NCI-H1436 (cell line): ENCODE measurements at places on chromosomes 7 and 10.

- DNase-seq: no peak
These were observed 135.0 kb upstream of the PDLIM1 start for GRCh38 chr10:95425592-95426465.

- DNase-seq: no peak
These were observed 63.3 kb upstream of the CHST15 start for GRCh38 chr10:124156524-124157260.

GRCh38 chr10:74953214-74953613 is 126.8 kb downstream of the KAT6B start:
- DNase-seq: no peak

DNA sequence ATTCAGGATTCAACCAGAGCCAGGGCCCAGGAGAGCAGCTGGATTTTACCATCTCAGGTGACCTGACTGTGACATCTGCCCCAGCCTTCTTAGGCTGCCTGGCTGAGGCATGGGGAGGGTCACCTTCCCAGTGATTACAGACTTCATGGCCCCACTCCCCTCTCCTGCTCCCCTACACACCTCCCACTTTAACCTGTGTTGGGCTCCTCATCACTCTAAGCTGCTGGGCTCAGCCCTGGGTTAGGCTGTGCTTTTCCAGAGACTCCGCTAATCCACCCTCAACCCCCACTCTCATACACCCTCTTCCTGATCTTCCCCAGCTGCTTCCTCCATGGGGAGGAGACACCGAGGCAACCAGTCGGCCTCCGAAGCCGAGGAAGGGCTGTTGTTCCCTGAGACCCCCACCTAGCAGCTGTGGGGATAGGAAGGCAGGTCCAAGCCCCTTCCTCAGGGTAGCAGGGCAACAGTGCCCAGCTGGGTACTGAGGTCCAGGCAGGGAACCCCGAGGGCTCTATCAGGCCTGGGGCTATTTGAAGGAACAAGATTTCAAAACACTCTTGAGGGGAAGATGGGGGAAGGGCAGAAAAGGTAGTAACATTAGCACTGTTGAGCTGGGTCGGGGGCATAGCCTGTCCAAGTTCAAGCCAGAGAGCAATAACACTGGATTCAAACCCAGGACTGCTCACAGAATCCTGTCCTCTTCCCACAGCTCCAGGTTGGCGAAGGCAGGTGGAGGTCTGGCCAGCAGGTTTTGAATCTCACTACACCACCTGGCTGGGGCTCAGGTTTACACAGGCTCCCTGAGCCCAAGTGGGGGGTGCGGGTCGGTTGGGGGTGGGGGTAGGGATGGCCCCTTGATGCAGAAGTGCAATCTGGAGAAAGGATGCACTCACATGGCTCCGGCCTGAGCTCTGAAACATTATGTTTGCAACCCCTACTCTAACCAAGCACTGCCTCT is 1.8 kb downstream of the IMPDH1 start:
- DNase-seq: no peak

DNA sequence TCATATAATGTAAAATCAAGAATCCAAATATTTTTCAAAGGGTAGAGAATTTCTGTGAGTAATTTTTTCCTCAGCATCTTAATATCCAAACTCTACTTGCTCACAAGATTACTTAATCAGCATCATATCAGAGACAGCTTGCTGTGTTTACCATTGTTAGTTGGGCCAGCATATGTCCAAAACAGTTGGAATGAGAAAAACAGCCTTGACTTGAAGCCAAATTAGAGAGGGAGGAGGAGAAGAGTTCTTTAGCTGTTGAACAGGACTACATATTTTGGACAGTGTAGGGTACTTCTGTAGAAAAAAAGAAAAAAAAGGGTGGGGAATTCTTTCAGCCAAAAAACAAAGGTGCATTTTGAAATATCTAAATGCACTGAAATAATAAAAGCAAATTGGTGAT is 69.8 kb downstream of the HDAC9 start:
- DNase-seq: no peak

GRCh38 chr7:32251659-32252058 is 181.5 kb upstream of the PDE1C start:
- no peak for DNase-seq

DNA sequence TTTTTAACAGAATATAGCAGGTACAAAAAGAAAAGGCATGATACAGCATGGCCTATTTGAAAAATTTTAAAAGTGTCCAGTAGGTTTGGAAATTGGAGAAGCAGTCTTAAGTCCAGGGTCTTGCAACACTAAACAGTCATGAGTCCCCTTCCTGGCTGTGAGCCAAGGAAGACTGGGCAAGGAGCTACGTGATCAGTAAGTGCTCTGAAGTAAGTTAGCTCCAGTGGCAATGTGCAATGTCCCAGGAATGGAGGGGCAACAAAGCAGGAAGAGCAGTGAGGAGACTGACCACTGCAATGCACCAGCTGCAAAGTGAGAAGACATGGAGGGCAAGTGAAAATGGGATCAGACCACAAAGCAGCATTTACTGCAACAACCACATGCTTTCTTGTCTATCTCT is 72.9 kb upstream of the GRID1 start:
- DNase-seq: no peak

DNA sequence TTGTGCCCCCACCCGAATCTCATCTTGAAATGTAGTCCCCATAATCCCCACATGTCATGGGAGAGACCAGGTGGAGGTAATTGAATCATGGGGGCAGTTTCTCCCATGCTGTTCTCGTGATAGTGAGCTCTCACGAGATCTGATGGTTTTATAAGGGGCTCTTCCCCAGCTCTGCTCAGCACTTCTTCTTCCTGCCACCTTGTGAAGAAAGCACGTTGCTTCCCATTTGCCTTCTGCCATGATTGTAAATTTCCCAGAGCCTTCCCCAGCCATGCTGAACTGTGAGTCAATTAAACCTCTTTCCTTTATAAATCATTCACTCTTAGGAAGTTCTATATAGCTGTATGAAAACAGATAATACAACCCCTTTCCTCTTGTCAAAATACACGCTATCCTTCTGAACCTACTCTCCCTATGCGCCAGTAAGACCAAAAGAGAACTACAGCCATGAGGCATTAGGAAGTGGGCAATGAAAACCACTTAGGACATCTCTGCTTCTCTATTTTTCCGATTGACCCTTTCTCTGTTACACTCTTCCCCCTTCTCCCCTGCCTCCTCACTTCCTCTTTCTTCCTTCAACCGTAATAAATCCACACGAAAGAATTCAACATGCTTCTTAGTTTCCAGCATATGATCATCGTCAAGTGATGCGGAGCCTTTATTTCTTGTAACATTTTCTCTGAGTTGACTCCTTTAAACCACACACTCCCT is 101.2 kb upstream of the WDR11 start:
- DNase-seq: no peak

DNA sequence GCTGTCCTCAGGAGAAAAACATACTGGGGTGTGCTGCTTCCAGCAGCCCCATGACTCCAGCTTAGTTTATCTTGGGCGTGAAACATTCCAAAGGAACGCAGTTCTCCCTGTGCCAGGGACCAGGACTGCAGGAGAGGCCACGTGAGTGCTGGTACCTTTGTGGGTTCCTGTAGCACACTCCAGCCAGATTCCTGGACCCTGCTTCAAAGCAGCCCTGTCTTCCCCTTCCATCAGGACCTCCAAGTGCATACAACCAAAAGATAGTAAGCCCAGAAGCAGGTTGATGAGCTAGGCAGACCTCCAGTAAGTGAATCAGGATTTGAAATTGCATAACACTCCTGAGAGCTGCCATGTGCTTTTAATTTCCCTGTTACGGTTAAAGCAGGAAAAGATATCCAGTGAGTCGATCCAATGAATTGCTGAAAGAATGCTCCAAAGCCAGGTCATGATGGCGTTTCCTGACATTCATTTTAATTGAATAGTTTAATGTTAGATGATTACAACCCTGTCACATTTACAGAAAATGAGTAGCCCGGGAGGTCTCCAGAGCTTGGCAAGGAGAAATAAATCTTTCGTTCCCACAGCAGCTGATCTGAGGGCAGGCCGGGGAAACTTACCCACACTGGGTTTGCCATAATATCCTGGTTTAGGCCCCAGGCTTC is 38.9 kb upstream of the CPXM2 start:
- no peak for DNase-seq

GRCh38 chr7:106317971-106318370 is 33.2 kb upstream of the NAMPT start:
- no peak for DNase-seq

GRCh38 chr7:122944682-122945303 is 50.7 kb downstream of the TAS2R16 start:
- DNase-seq: no peak

DNA sequence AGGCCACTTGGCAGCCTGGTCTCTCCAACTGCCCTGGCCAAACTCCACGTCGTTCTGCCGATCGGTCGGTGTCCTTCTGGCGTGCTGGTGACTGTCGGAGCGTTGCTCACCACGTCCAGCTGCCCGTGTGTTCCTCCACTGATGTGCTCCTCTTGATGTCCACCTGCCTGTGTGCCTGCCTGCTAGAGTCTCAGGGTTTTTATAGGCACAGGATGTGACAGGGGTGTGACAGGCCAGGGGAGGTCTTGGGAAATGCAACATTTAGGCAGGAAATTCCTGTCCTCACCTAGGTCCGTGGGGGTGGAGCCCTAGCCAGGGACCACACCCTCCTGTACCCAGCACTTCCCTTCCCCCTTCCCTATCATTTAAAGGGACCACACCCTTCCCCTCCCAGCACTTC is 25.2 kb upstream of the CFAP46 start:
- DNase-seq: no peak

- no peak for DNase-seq
These were observed 613.5 kb downstream of the PTPRN2 start for GRCh38 chr7:157973971-157974677.

DNA sequence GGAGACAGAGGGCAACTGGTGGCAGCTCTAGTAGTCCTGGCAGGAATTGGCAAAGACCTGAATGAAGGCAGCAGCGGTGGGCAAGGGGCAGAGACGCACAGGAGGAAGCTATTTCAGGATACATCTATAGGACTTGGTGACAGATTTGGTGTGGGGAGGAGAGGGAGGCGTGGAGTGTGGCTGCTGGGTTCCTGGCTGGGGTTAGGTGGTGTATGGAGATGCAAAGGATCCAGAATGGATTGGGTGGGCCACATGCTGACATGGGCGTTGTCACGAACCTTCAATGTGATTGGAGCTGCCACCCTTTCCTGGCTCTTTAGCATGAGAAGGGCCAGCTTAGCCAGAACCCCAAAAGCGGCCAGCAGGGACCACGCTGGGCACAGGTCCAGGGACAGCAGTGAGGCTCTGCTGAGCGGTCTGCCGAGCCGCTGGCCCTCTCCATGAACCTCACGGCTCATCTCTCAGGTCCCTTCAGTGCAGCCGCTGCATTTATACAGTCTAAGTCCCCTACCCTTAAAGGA is 10.2 kb upstream of the ADCY1 start:
- DNase-seq: no peak
